ENCODE measurements at places on chromosomes 3 and 15. TPM values are rescaled to one million over a fixed set of nuclear protein-coding genes. Genes with fewer than 3 reads are reported as not detected.
A peak's percentile ranks its signal among the peaks of the same experiment; 100 is the strongest.

CCRL2 gene
- total RNA-seq = 3.2 TPM

SH2D7 gene
- not detected for total RNA-seq

FAM81A gene
- total RNA-seq = not detected

ISLR2 gene
- total RNA-seq = not detected

SYNPR gene
- not detected for total RNA-seq

GRCh38 chr3:45249391-45249790 lies 23.3 kb upstream of the TMEM158 start:
- no peak for DNase-seq

- no peak for DNase-seq
Observed at GRCh38 chr3:17935222-17935621, 192.8 kb upstream of the TBC1D5 start.

DNA sequence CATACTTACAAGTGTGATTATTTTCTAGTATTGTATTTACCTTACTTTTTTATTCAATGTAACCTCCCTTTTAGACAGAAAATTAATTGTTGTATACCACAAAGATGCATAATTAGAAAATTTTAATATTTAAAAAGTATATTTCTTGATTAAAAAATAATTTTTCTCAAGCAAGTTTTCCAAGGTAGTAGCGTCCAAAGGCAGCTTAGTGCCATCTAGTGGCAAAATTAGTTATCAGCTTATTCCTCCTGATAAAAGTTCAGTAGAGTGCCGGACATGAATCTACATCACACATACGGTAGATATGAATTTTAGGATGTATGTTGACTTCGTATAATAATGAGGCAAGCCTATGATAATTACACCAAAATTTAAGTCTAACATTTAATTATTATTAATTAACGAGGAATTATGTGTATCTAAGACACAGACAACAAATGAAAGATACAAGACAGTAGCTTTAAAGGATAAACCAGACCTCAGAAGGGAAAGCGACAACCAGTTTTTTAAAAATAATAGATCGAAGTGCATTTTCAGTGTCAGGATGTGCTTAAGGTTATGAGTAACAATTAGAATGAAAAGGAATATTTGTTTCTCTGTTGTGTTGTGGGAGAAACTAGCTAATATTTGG lies 405.9 kb downstream of the ROBO1 start:
- DNase-seq = peak; percentile 37

DNA sequence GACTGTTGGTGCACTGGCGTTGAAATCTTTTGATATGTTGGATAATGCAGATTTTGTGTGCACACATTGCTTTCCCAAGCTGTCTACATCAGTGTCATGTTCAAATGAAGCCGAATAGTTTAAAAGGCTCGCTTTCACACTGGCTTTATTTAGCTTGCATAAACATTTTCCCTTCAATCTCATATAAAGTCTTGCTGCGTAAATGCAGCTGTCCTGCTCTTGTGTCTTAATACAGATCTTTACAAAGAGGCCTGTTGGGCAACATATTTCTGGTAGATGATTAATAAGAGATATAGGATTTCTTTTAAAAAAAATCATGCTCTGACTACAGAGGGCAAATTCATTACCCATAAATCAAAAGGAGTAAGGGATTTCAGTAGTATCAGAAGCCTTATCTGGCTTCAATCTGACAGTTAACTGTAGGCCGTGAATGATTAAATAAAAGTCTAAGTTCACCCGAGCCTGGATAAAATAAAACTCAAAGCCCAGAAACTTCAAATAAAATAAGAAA lies 937.2 kb downstream of the FHIT start:
- no peak for DNase-seq

All from G401 (cell line).